Astrocyte of the hippocampus (primary cell): ENCODE measurements at places on chromosomes 11 and 22.

GRCh38 chr11:36453678-36454077 is 56.4 kb downstream of the TRAF6 start:
- no peak for DNase-seq

- no peak for DNase-seq
Measured at GRCh38 chr22:23534851-23535717, 45.0 kb downstream of the IGLL1 start.

DNA sequence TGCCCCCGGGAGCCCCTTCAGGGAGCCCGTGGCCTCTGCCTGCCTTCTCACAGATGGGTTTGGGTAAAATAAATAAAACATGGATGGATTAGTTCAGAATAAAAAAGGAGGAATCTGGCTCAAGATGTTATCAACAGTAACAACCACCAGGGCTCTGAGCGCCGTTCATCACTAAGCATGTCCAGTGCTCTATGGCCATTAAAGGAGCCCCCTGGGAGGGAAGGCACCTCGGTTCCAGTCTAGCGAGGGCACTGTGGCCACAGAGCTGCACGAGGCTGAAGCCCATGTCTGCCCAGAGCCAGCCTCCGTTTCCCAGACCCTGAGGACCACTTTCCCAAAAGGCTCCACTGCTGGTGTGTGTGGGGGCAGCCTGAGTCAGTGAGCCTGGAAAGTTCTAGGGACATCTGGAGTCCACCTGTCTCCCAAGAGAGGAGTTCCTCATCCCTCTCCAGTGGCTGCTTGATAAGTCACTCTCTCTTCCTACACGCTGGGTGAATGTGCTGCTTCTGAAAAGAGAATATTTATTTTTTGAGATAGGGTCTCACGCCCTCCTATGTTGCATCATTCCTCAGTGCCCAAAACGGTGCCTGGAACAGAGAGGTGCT is 614.6 kb downstream of the TBC1D22A start:
- no peak for DNase-seq

- no peak for DNase-seq
Measured at GRCh38 chr11:64113462-64113780, 52.5 kb downstream of the MACROD1 start.

DNA sequence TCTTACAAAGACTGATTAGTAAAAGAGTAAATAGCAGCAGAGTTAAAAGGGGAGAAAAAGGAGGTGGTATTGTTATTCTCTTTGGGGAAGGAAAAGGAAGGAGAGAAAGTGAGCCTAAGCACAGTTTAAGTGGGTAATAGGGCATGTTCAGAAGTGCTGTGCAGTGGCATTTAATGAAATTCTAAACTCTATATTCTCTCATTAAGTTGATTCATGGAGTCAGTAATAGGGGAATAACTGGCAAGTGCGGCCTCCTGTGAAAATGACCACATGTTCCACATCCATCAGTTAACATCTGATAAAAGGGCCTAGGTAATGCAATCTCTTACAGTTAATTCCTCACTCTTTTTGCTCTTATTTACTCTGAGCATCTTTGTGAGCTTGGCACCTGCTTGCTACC is 516.7 kb downstream of the JRKL start:
- DNase-seq = no peak

GRCh38 chr11:26839911-26840698 is 118.2 kb upstream of the SLC5A12 start:
- DNase-seq = no peak

GRCh38 chr11:32960553-32961164 is 55.0 kb upstream of the DEPDC7 start:
- peak; percentile 65 for DNase-seq

DNA sequence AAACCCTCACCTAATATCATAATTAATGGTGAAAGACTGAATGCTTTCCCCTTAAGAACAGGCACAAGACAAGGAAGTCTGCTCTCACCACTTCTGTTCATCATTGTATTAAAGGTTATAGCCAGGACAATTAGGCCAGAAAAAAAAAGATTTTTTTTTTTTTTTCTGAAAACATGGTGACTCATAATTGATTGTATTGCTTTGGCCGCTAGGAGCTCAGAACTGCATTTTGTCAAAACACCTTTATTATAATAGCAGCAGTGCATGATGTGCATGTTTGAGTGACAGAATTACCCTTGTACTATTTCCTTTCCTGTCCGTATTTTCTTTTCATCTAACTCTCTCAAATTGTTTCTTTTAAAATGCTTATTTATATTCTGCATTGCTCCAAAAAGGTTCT is 98.1 kb downstream of the RNF169 start:
- no peak for DNase-seq
